ENCODE measurements at places on chromosomes 1 and 21.

GRCh38 chr1:230084408-230085177, 17.6 kb downstream of the GALNT2 start:
- no peak for DNase-seq

GRCh38 chr1:115782571-115783281, 14.2 kb upstream of the CASQ2 start:
- DNase-seq = no peak

DNA sequence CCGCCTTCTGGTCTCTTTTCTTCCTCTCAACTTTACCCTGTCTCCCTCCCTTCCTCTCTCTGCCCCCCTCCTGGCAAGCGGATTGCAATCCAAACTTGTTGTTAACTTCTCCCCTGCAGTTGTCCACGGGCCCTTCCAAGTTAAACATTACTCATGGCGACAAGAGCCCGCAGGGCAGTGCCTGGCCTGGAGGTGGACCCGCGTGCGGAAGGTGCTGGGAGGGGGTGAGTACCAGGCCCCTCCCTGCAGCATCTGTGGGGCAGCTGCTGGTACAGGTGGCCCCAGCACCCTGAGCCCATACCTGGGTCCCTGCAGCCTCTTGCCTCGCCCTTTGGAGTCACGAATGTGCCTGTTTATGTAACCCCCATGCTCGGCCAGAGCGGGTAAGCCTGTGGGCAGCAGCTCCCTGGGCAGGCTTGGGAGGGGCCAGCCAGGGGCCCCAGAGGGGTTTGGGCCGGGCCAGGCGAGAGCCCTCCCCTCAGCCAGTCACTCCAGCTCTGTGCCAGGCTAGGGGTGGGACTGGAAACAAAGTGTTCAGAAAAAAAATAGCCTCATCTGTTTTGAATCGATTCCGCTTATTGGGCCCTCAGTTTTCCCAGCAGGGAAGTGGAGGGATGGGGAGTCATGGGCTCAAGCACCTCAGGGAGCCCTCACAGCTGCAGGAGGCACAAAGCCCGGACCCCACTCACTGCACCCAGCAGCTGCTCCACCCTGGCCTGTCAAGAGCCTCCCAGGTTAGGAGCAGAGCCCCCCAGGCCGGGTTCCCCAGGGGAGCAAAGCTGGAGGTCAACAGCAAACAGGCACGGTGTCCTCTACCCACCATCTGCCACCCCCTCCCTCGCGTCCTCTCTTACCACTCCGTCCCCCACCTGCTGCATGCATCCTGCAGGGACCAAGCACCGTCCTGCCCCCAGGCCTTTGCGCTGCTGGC, 14.0 kb upstream of the FAAP20 start:
- DNase-seq = no peak

DNA sequence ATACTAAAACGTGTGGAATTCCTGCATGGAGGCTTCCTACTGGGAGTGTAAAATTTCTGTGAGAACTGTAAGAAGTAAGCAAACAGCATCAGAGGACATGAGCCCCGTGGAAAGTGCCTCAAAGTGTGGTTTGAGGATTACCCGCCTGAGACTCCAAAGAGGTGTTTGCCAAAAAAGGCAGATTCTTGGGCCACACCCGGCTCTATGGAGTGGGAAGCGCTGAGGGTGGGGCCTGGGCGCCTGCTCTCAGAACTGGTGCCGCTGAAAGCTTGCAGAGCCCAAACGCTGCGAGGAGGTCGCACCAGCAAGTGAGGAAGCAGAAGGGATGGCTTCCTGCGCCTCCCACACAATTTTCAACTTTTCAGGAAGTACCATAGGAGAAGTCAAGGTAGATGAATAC, 43.0 kb upstream of the PSEN2 start:
- DNase-seq = no peak

DNA sequence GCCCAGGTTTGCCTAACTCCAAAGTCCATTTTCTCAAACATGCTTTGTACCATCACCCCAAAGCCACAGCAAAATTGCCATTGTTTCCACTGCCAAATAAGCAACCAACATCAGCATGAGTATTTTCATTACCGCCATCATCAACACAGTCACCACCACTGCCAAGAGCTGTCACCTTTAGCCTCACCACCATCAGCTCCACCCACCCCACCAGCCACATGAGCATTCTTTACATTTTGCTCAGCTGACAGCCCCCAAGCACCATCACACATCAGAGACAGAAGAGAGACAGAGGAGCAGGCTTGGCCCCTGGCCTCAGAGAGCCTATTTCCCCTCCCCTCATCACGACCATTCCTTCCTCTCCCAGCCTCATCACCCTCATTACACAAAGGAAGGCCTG, 42.7 kb downstream of the TAS1R2 start:
- no peak for DNase-seq

DNA sequence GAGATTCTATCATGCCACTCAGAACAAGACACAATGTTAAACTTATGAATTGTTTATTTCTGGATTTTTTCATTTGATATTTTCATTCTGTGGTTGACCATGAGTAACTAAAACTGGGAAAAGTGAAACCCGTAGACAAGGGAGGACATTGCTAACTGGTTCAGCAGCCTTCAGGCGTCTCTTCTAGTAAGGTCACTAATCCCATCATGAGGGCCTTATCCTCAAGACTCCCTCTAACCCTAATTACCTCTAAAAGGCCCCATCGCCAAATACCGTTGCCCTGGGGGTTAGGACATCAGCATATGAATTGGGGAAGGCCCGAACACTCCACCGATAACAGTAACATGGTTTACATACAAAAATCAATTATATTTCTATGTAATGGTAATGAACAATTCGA, 247.6 kb downstream of the TM2D1 start:
- DNase-seq = no peak

DNA sequence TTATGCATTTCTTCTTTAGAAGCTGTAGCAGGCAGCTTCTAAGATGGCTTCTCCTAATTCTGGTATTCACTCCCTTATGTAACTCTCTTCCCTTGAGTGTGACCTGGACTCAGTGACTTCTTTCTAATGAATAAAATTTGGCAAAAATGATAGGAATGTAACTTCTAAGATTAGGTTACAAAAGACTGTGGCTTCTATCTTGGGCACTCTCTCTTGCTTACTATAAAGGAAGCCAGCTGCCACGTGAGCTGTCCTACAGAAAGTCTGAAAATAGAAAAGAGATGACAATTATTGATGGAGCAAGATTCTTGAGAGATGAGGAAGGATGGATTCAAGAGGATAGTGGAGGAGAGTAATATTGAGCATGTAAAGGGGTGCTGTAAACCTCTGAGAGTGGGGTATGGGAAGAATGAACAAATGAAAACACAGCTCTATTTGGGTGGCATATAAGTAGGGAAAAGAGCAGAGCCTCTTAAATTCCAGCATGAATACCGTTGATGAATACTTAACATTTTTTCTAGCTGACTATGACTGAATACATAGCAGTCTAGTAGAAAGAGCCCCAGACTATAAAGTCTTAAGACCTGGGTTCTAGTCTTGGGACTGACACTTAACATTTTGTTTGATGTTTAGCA, 5.5 kb downstream of the TSEN15 start:
- no peak for DNase-seq

DNA sequence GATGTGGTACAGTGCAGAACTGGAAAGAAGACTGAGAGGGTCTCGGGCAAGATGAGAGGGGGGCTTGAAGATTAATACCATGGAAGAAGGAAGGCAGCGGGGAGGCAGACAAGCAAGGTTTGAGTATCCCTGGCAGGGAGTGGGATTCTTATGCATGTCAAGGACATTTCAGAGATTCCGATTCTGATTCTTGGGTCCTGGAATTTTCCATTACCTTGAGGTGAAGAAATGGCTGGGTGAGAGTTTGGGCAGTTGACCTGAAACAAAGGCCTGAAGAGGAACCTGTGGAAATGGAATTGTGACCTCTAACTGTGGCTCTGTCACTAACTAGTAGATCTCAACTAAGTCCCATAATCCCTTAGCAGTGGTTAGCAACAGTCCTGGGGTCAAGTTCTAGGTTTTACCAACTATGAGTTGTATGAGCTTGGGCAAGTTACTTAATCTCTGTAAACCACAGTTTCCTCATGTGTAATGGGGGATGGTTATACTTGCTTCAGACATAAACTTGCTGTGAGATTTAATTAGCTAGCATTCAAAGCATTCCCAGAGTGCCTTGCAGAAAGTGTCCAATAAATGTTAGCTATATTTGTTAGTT, 8.6 kb upstream of the ACTN2 start:
- no peak for DNase-seq

DNA sequence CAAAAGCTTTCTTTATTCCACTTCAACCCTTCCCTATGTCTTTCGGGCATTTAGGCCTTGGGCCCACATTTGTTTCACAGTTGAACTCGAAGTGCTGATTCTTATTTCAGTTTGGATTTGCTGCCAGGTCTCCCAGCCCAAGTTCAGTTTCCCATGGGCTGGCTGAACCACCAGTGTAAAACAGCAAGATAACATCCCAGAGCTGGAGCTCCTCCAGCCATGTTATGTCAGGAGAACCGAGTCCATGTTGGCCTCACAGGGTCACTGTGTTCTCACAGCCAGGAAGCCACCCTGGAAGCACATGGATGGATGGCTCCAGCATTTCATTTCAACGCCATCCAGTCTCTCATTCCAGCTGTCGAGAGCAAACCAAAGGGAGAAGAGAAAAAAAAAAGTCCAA, 45.2 kb upstream of the RXRG start:
- DNase-seq = no peak

DNA sequence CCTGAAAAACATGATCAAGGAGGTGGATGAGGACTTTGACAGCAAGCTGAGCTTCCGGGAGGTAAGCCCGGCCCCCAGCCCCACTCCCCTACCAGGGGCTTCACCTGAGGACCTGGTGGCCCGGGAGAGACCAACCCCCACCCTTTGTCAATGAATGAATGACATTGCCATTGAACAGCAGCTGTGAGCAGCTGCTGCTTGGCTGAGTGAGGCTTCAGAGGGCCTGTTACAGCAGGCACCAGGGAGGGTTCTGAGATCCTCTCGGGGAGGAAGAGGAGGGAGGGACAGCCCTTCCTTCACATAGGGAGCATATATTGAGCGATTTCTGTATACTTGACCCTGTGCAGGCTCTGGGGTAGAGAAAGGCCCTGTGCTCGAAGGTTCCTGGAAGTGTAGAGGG, 12.3 kb upstream of the CTRC start:
- no peak for DNase-seq

DNA sequence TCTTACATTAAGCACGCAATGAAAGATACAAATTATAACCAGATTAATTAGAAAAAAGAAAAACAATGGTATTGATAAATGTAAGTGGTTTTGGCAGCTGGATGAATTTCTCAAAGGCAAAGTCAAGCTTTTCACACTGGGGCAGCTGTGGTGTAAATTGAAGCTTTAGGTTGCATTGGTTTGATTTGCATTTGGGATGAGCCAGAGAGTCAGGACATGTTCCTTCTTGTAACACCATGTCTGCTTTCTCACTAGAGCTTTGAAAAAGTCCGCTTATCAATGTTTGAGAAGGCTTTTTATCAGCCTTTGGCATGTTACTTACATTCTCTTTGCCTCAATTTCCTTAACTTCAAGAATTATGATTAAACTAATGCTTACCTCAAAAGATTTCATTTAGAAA, 173.9 kb downstream of the GPATCH2 start:
- no peak for DNase-seq

All from NCI-H2171 (cell line).